DMS53 (cell line): ENCODE measurements at places on chromosomes 11 and 22.

DNA sequence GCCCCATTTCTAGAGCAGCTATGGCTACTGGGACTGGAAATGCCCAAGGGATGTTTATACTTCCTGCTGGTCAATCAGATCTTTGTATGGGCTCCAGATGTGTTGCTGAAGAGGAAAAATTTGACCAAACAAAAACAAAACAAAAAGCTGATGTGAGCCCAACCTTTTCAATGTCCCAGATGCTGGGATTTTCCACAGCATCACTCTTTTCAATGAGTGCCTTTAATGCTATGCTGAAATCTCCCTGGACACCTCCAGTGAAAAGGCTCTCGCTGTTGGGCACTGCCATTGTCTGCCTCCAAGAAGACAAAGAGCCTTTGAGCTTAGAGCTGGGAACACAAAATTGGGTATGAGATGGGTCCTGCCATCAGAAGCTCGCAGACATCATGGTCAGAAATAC is 671.9 kb downstream of the NTM start:
- no peak for DNase-seq

GRCh38 chr11:15123849-15124248 is 9.1 kb downstream of the INSC start:
- no peak for DNase-seq

GRCh38 chr11:2258501-2259465 is 11.6 kb downstream of the ASCL2 start:
- no peak for DNase-seq

DNA sequence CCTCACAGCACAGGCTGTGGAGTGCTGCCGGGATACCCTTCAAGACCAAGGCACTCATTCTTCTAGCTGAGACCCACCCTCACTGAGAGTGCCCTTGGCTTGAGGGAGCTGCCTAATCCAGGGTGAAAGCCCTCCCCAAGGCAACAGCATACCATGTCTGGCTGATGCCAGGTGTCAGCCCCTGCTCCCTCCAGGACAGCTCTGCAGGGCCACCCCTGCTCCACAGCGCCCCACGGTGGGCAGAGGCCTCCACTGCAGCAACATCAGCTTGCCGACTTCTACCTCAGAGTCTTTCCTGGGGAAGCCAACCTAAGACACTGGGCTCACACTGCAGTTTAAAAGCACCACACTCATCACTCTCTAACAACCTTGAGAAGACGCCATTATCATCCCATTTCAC is 29.0 kb downstream of the TTLL1 start:
- peak; percentile 51 for DNase-seq

GRCh38 chr11:108541531-108541930 is 43.3 kb upstream of the POGLUT3 start:
- DNase-seq, result no peak

DNA sequence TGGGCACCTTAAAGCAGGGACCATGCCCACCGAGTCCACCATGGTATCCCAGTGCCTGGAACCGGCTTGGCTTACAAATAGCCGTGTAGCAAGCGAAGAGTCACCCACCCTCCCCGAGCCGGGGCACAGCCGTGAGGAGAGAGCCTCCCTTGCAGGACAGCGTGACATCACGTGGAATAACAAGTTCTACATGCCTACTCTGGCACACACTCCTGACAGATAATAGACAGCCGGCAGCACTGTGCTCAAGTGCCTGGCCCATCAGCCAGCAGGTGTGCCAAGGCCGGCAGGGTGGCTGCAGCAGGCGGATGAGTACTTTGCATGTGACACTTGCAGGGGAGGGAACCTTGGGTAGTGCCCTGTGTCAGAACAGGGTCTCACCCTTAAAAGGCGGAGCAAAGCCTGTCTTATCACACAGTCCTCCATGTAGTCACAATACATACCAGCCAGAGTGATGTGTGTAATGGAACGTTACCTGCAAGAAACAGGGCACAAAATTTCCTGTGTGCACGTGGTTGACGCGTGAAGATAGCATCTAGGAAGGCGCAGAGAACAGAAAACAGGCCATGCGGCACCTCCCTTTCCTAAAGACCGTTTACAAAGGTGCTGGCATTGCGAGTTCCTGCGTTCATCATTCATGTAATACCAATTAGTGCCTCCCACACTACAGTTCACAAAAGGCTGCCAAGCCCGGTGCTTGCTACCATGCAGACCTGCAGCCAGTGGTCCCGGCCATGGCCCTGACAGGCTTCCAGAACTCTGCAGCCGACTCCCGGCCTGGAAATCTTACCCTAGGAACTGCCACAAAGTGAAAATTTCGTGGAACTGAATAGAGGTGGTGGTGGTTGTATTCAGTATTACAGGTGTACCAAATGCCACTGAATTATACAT is 16.4 kb downstream of the TOM1 start:
- peak; percentile 89 for DNase-seq

- DNase-seq, result peak; percentile 76
Measured at GRCh38 chr11:77113382-77114088, 10.9 kb downstream of the OMP start.
